ENCODE measurements at places on chromosomes 7 and 10.

GRCh38 chr10:60135020-60135419 lies 228.7 kb upstream of the CCDC6 start:
- DNase-seq: no peak

DNA sequence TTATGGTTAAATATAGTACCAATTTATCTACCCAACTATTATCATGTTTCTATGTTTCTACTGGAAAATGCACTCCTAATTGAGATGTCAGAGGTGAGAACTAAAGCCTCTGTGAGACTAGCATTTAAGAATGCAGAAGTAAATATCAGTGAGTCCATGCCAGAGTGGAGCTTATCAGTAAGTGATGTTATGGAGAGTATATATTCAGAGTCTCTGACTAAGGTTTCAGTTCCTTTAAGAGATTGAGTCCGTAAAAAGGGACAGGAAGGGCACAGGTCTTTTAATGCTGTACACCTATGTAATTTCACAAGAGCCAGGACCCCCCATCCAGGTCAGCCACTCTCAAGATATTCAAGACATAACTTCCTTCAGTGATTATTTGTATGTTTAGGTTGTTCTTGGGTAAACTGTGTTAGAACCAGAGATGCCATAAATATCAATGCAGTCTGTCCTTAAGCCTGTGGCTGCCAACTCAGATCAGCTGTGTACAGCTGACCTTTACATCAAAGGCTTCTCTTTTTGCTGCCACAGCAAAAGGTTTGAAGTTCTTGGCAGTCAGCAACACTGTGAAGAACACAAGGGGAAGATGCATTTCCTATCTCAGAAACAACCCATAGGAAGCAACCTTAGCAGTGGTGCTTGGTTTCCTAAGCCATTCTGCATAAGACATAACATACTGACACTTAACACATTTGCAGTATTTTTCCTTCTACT lies 244.8 kb downstream of the BICC1 start:
- no peak for DNase-seq

- DNase-seq: no peak
Measured at GRCh38 chr10:30742471-30742870, 112.9 kb upstream of the LYZL2 start.

DNA sequence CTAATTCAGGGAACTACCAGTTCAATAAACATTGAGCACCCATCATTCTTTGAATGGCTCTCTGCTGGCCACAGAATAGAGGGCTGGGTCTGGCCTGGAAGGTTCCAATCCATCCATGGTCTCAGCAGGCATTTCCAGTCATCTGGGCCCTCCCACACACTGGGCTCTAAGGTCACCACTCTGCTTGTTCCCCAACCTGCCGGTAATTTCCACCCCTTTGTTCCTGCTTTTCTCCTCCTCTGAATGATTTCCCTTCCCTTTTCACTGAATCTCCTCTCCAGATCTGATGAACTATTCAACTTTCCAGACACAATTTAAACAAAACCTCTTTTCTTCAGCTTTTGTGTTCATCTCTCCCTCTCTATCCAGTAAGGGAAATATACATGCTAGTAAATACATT lies 2.6 kb downstream of the BZW2 start:
- DNase-seq: no peak

- no peak for DNase-seq
Measured at GRCh38 chr7:99028261-99028973, 115.5 kb downstream of the SMURF1 start.
